ENCODE measurements at places on chromosomes 4 and X. TPM values are rescaled to one million over a fixed set of nuclear protein-coding genes. Genes with fewer than 3 reads are reported as not detected.

Gene FOXR2
- not detected for total RNA-seq

Gene PABPC1L2B
- total RNA-seq: not detected

Gene TCEAL6
- not detected for total RNA-seq

Gene TLR7
- total RNA-seq: not detected

Gene KLHL4
- total RNA-seq: 51.8 TPM

Gene CCKAR
- total RNA-seq: not detected

Measured in lung microvascular endothelial cell (primary cell).